ENCODE measurements at places on chromosomes 7 and 10. TPM values are rescaled to one million over a fixed set of nuclear protein-coding genes. Genes with fewer than 3 reads are reported as not detected.
A peak's percentile ranks its signal among the peaks of the same experiment; 100 is the strongest.

- no peaks in the 10 kb centered on the region for H3K36me3 ChIP-seq
- DNase-seq, result no peak
- H3K27me3 ChIP-seq, result no peaks in the 10 kb centered on the region
- no peak overlapping the region for H3K4me3 ChIP-seq
- H3K4me1 ChIP-seq, result no peaks in the 10 kb centered on the region
- no peak overlapping the region for H3K27ac ChIP-seq
These were observed 160.9 kb upstream of the CSTF2T start for GRCh38 chr10:51860257-51860656.

GRCh38 chr10:133123050-133123745, 35.5 kb downstream of the ADGRA1 start:
- H3K4me3 ChIP-seq, result no peak overlapping the region
- no peak overlapping the region for H3K27ac ChIP-seq
- no peaks in the 10 kb centered on the region for H3K27me3 ChIP-seq
- H3K36me3 ChIP-seq, result no peaks in the 10 kb centered on the region
- H3K4me1 ChIP-seq, result no peaks in the 10 kb centered on the region
- no peak for DNase-seq

- DNase-seq, result no peak
- H3K27ac ChIP-seq, result no peak overlapping the region
- H3K27me3 ChIP-seq, result no peaks in the 10 kb centered on the region
- H3K4me1 ChIP-seq, result no peaks in the 10 kb centered on the region
These were observed 336.2 kb downstream of the WDR11 start for GRCh38 chr10:121187391-121187790.

DNA sequence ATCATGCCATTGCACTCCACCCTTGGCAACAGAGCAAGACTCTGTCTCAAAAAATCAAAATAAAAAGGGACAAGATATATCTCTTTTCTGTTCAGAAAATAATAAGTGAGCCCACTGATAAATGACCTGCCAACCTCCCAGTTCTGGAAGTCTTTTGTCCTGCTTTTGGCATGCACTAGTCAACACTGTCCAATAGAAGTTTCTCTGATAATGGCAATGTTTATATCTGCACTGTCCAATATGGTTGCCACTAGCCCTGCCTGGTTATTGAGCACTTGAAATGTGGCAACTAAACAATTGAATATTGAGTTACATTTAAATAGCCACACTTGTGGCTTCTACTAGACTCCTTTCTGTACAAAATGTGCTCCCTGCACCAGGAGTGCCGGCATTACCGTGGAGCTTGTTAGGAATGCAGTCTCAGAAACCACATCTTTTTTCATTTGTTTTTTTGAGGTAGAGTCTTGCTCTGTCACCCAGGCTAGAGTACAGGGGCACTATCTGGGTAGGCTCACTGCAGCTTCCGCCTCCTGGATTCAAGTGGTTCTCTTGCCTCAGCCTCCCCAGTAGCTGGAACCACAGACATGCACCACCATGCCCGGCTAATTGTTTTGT, 229.7 kb downstream of the CACNB2 start:
- H3K36me3 ChIP-seq, result no peaks in the 10 kb centered on the region
- H3K4me1 ChIP-seq, result no peaks in the 10 kb centered on the region
- no peak overlapping the region for H3K4me3 ChIP-seq
- no peak for DNase-seq
- H3K27ac ChIP-seq, result no peak overlapping the region
- no peaks in the 10 kb centered on the region for H3K27me3 ChIP-seq

DNA sequence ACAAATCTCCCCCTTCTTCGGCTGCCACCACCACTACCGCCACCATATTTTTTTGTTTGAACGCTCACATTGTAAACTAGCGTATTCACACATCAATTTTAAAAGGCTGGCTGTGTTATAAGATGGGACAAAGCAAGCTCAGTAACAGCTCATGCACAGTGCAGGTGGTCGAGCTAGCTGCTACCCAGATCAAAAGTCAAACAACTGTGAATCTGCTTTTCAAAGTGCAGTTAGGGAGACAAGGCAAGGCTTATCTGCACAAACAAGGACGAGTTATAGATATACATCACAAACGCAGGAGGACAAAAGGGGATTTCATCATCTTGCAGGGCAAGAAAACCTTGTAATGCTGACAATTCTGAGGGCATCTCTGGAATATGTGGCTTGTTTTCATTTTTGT, 231.6 kb downstream of the VTI1A start:
- no peaks in the 10 kb centered on the region for H3K27me3 ChIP-seq
- H3K4me1 ChIP-seq, result peaks cover 9% of the 10 kb centered on the region
- DNase-seq, result no peak
- no peak overlapping the region for H3K4me3 ChIP-seq
- peak overlapping the region; percentile 76 for H3K27ac ChIP-seq

GRCh38 chr7:123023126-123023525, 27.6 kb upstream of the TAS2R16 start:
- no peaks in the 10 kb centered on the region for H3K27me3 ChIP-seq
- no peak for DNase-seq
- no peak overlapping the region for H3K4me3 ChIP-seq
- H3K36me3 ChIP-seq, result no peaks in the 10 kb centered on the region

DNA sequence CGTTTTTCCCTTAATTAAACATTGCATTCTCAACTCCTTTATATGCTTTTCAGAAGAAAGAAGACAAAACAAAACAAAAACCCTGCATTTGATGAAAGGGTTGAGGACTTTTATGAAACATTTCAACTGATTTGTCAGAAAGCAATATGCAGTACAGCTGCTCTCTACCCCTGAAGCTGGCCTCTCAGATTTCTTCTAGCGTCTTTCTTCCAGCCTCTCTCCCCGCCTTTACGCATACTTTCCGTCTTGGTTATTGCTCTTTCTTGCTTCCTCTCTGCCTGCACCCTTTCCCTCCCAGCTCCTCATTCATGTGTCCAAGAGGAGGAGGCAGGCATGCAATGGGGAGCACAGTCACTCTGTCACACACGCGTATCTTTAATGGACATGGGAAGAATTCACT, 91.0 kb upstream of the COL1A2 start:
- H3K4me3 ChIP-seq, result no peak overlapping the region
- no peaks in the 10 kb centered on the region for H3K36me3 ChIP-seq
- H3K4me1 ChIP-seq, result peaks cover 9% of the 10 kb centered on the region
- no peaks in the 10 kb centered on the region for H3K27me3 ChIP-seq

DNA sequence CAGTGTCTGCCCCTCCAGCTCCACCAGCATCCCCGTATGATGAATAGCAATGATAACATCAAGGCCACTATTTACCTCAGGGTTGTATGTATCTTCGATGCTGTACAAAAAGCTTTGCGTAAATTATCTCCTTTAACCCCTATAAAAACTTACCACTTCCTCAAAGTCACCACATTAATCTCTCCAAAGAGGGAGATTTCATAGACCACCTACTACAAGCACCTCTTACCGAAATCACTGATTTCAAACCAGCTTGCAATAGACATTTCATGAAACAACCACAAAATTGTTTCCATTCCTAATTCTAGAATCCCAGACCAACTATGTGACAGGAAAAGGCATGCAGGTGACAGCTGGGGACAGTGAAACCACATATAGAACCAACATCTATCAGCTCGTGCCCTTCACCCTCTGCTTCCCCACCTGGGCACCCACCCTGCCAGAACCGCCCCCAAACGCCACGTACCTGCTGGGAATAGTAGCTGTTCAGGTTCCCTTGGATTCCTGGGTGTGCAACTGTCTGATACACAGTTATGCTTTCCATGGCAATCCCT, 20.1 kb upstream of the MMP21 start:
- no peaks in the 10 kb centered on the region for H3K27me3 ChIP-seq
- no peak overlapping the region for H3K27ac ChIP-seq
- peaks cover 25% of the 10 kb centered on the region for H3K36me3 ChIP-seq
- no peak overlapping the region for H3K4me3 ChIP-seq
- DNase-seq, result no peak

DNA sequence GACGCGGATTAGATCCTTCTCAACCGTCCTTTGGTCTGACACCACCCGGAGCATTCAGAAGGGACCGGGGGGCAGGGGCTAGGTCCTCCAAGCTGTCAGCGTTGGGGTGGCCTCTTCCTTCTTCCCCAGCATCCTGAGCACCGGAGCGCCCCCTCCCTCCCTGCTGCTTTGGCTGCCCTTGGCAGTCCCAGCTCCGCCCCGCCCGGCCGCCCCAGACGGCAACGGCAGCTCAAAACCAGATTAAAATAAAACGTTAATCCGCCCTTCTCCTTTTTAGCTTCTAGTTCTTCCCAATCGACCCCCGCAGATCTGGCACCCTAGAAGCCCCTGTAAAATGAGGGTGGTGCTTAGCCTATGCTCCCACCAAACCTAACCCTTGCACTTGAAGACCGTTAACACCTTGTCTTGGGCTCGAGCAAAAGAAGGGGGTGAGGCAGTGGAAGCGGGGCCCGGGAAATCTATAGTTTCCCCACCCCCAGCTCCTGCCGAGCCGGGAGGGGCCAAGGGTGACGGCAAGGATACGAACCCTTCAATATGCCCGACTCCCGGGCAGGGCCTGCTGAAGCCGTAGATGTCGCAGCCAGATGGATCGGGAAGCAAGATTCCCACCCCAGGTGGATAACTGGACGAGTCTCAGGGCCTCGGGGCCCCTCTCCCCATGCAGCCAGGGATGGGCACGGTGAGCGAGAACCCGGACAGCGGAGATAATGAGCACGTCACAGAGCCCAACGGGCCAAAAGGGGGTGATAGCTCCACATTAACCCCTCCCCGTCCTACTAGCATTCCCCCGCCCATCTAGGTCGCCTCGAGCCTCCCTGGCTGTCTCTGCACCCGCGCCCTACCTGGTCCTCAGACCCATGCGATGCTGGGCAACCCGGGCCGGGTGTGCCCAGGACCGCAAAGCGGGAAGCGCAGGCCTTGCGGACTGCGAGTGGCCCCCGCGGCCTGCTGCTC, 169.7 kb downstream of the NRF1 start:
- no peak overlapping the region for H3K27ac ChIP-seq
- H3K27me3 ChIP-seq, result peaks cover 66% of the 10 kb centered on the region
- peaks cover 6% of the 10 kb centered on the region for H3K4me1 ChIP-seq
- peak overlapping the region; percentile 67 for H3K4me3 ChIP-seq
- H3K36me3 ChIP-seq, result no peaks in the 10 kb centered on the region

GRCh38 chr7:70481570-70482123, 650.3 kb upstream of the GALNT17 start:
- H3K4me3 ChIP-seq, result no peak overlapping the region
- H3K36me3 ChIP-seq, result no peaks in the 10 kb centered on the region
- H3K27me3 ChIP-seq, result no peaks in the 10 kb centered on the region
- no peaks in the 10 kb centered on the region for H3K4me1 ChIP-seq
- H3K27ac ChIP-seq, result no peak overlapping the region

GRCh38 chr10:54434782-54435181, 366.2 kb downstream of the PCDH15 start:
- H3K4me1 ChIP-seq, result peaks cover 3% of the 10 kb centered on the region
- H3K36me3 ChIP-seq, result peaks cover 27% of the 10 kb centered on the region
- DNase-seq, result no peak

GRCh38 chr7:111953611-111954010, 252.6 kb downstream of the DOCK4 start:
- H3K4me1 ChIP-seq, result no peaks in the 10 kb centered on the region
- no peak for DNase-seq
- H3K27me3 ChIP-seq, result no peaks in the 10 kb centered on the region
- H3K27ac ChIP-seq, result no peak overlapping the region
- H3K4me3 ChIP-seq, result no peak overlapping the region

DNA sequence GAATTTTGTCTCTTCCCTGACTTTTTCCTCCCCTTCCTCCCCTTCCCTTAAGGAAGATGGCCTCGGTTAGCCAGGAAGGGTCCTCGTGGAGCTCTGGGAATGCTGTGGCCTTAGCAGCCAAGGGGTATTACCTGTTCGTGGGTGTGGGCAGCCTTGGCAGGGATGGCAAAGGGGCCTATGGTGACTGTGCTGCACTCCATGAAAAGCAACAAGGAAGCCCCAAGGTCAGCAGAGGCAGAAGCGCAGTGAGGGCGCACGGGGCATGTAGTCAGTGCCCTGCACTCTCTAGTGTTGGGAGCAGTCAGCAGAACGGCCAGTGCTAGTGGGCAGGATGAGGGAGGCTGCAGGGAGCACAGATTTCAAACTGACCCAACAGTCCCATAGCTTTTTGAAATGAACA, 191.8 kb downstream of the ADARB2 start:
- no peak for DNase-seq
- H3K4me1 ChIP-seq, result no peaks in the 10 kb centered on the region
- no peaks in the 10 kb centered on the region for H3K27me3 ChIP-seq
- H3K4me3 ChIP-seq, result no peak overlapping the region
- no peak overlapping the region for H3K27ac ChIP-seq

DNA sequence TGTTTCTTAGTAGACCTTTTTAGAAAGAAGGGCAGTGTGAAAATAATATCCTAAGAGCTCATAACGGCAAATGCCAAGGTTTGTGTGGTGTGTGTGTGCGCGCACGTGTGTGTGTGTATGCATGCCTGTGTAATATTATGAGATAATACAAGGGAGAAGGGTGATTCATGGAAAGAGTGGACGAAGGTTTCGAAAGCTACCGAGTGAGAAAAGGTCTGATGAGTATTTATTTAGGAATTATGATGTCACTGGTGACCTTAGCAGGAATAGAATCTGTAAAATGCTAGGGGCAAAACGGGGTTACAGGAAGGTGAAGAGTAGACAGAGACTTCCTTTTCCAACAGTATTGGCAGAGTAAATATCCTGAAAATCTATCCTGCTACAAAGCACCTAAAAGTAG, 107.3 kb downstream of the AHR start:
- no peaks in the 10 kb centered on the region for H3K4me1 ChIP-seq
- H3K27me3 ChIP-seq, result no peaks in the 10 kb centered on the region
- no peak for DNase-seq
- no peak overlapping the region for H3K4me3 ChIP-seq

Gene VWDE
- total RNA-seq, result 15.9 TPM

Gene H2BK1
- 0.97 TPM for total RNA-seq
